Activated naive CD4-positive, alpha-beta T cell treated with anti-CD3 and anti-CD28 coated beads, Interleukin-2, amount 10 ng/mL, durations not matched to agents 7 days and 5 days (primary cell): ENCODE measurements at places on chromosomes 6 and 20.

- DNase-seq = no peak
These were observed 465.2 kb downstream of the TFAP2B start for GRCh38 chr6:51283723-51284355.

GRCh38 chr20:61301711-61302525 is 49.9 kb downstream of the CDH4 start:
- DNase-seq = no peak

GRCh38 chr20:39109933-39110818 is 148.0 kb downstream of the DHX35 start:
- no peak for DNase-seq

DNA sequence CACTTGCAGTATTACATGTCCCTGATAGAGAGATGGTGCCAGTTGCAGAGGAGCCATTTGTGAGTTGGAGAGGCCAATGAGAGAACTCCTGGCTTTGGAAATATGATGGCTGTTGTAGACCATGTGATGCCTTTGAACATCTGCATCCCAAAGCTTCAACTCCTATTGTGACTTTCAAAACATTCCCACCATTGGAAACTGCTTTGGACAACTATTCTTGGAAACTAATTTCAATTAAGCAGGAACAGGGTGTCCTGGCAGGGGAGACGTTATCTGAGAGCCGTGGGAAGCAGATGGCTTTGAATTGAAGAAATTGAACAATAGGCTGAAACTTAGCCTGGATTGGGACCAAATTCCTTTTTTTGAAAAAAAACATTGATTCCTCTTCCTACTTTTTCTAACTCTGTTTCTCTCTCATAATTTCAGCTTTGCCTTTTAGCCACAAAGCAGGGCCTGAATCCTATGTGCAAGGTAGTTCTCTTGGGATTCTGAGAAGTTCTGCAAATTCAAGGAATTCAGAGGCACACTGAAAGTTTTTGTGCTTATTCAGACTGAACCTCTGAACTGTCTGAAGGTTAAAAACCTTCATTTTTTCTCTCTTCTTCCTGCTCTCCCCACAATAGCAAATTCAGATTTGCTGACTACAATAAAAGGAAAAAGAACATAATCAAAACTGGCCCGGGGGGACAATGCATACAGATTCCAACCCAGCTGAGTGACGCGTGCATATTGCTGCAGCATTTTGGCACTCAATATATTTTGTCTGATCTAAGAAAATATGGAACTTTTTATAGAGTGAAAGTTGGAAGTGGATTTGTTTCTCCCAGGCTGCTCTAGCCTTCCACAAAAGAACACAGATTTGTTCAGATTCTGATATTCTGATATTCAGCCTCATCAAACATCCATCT is 720.4 kb upstream of the CHD6 start:
- no peak for DNase-seq

GRCh38 chr6:160080097-160080496 is 41.5 kb upstream of the SLC22A1 start:
- no peak for DNase-seq
